ENCODE measurements at places on chromosomes 6 and 20. TPM values are rescaled to one million over a fixed set of nuclear protein-coding genes. Genes with fewer than 3 reads are reported as not detected.

Gene EEF1A1
- total RNA-seq = 19,513 TPM

Gene ADTRP
- total RNA-seq = 0.72 TPM

Gene FERMT1
- total RNA-seq = 2.1 TPM

Gene GDAP1L1
- not detected for total RNA-seq

Gene SLC22A16
- 0.36 TPM for total RNA-seq

Gene BANF2
- total RNA-seq = not detected

Gene MMP24
- 0.88 TPM for total RNA-seq

Gene DHX16
- 26.1 TPM for total RNA-seq

Gene TUBB
- total RNA-seq = 509 TPM

Gene RFX6
- not detected for total RNA-seq

Gene SEL1L2
- not detected for total RNA-seq

Gene TMC2
- total RNA-seq = not detected

Gene TRIM10
- not detected for total RNA-seq

Gene SNAP91
- 0.72 TPM for total RNA-seq

Gene SLPI
- total RNA-seq = 2.1 TPM

Gene CFB
- total RNA-seq = 26.8 TPM

Gene ARMC2
- total RNA-seq = 2.7 TPM

Gene PRL
- total RNA-seq = not detected

Gene HCRTR2
- total RNA-seq = not detected

Gene ENPP5
- 5.3 TPM for total RNA-seq

Gene GNAS-AS1
- 1.5 TPM for total RNA-seq

Gene MYB
- 0.36 TPM for total RNA-seq

Gene SMPDL3A
- total RNA-seq = 22.7 TPM

Gene PBOV1
- total RNA-seq = not detected

Gene HLA-C
- 477 TPM for total RNA-seq

Gene SNRNP48
- 15.9 TPM for total RNA-seq

Gene FRK
- total RNA-seq = 1.1 TPM

Gene KCNK16
- total RNA-seq = not detected

Gene ISM1
- 4.0 TPM for total RNA-seq

Gene RIPOR3
- total RNA-seq = 2.4 TPM

Gene PRDM13
- not detected for total RNA-seq

Gene GOPC
- 41.8 TPM for total RNA-seq

Gene VGLL2
- total RNA-seq = not detected

Gene ADGRF1
- total RNA-seq = not detected

Gene TAP1
- 42.3 TPM for total RNA-seq

Gene MRAP2
- total RNA-seq = 5.1 TPM

Gene TRIM31
- not detected for total RNA-seq

Gene CGA
- total RNA-seq = not detected

Gene SLC22A2
- under 0.01 TPM for total RNA-seq
